ENCODE measurements at places on chromosomes 4 and X.

DNA sequence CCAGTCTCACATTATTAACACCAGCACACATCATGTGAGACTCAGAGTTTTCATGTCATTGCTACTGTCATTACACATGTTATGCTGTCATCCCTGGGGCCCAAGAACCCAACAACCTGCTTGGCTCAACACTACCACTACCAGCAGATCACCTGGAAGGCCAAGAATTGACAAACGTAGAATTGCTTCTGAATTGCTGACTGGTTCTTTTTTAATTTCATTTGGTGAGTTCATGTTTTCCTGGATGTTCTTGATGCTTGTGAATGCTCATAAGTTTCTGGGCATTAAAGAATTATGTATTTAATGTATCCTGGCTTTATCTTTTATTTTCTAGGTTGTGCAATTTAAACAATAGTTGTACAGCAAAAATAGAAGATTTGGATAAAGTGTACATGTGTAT lies 40.2 kb downstream of the ACTRT1 start:
- DNase-seq: no peak

GRCh38 chrX:120731386-120731785 lies 101.5 kb upstream of the C1GALT1C1 start:
- DNase-seq: no peak

GRCh38 chr4:8188743-8189550 lies 10.1 kb upstream of the SH3TC1 start:
- no peak for DNase-seq

DNA sequence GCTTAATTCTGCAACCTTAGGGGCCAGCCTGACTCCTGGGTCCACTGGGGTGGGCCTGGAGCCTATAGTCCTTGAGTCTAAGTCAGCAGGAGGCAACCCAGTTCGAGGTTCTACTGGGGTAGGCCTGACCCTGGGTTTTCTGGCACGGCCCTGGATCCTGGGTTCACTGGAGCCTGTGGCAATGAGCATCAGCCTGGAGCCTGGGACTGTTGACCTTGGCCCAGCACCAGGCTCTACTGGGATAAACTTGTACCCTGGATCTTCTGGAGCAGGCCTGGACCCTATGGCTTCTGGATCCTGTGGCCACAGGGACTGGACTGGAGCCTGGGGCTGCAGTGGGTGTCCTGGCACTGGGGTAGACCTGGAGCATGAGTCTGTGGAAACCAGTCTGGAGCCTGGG lies 874.3 kb upstream of the INTU start:
- no peak for DNase-seq

- DNase-seq: no peak
These were observed 886 bp downstream of the DCLK2 start for GRCh38 chr4:150079081-150079581.

All from activated T-cell treated with anti-CD3 and anti-CD28 coated beads, Interleukin-2, amount 50 U/mL, for 1 hour (primary cell).